Chondrocyte (in vitro differentiated cells): ENCODE measurements at places on chromosomes 1 and 21. TPM values are rescaled to one million over a fixed set of nuclear protein-coding genes. Genes with fewer than 3 reads are reported as not detected.

The ITPKB gene
- total RNA-seq, result 13.3 to 13.7 TPM (median 13.4 TPM) in 3 replicates

GRCh38 chr1:159867664-159868026, 5.2 kb upstream of the VSIG8 start:
- no peaks in the 10 kb centered on the region for H3K27me3 ChIP-seq
- H3K4me3 ChIP-seq, result no peak overlapping the region
- no peak overlapping the region for H3K27ac ChIP-seq

- peaks cover 71% of the 10 kb centered on the region for H3K4me1 ChIP-seq
- H3K4me3 ChIP-seq, result no peak overlapping the region
- H3K27me3 ChIP-seq, result no peaks in the 10 kb centered on the region
- no peak overlapping the region for H3K27ac ChIP-seq
- no peak for DNase-seq
- H3K36me3 ChIP-seq, result peaks cover 7% of the 10 kb centered on the region
Measured at GRCh38 chr21:43723648-43724047, 4.7 kb downstream of the PDXK start.

The NTNG1 gene
- not detected in 3 replicates for total RNA-seq

DNA sequence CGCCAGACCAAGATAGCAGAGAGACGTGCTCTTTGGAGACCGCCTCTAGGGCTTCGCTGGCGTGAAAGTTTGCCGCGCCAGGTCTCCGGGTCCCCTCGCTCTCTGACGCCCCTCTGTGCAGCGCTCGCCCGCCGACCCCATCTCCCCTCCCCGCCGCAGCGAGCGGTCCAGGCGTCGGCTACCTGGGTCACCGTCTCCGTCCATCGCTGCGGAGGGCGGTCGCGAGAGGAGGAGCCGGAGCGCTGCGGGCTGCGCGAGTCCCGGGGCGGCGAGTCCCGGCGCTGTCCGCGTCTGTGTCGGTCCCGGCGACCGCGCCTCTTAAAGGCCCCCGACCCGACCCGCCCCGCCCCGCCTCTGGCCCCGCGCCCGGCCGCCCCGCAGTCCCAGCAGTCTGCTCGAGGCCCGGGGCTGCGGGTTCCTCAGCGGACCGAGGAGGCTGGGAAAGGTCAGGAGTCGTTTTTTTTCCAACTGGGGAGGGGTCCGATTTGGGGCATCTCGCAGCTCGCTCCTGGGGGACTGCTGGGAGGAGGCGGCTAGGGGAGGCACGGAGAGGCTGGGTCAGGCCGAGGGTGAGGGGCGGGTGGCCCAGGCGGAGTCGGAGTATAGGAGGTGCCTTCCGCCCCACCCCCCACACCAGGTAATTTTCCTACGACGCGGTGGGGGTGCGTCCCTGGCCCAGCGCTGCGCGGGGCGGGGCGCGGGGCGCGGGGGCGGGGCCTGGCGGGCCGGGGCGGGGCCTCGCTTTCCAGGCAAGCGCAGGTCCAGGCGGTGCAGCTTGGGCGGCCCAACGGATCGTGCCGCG, at the start of the genes FBXO2 and FBXO44:
Gene FBXO2, minus strand, starts transcription at position 293 of the 802 bp plus-strand sequence. Its CDS starts 89 bp downstream, at position 204.
Gene FBXO44, plus strand, starts transcription at position 741 of the 802 bp plus-strand sequence. CDS start 959 bp downstream, outside the sequence.
- DNase-seq, result no peak
- peaks cover 10% of the 10 kb centered on the region for H3K4me1 ChIP-seq
- peaks cover 4% of the 10 kb centered on the region for H3K36me3 ChIP-seq
- H3K4me3 ChIP-seq, result peak within 1 kb of the TSS; percentile 66
- no peak within 1 kb of the TSS for H3K27ac ChIP-seq
- peaks cover 8% of the 10 kb centered on the region for H3K27me3 ChIP-seq
